ENCODE measurements at places on chromosomes 13 and 19. TPM values are rescaled to one million over a fixed set of nuclear protein-coding genes. Genes with fewer than 3 reads are reported as not detected.

TNNI3 gene
- total RNA-seq: not detected

HIPK4 gene
- total RNA-seq: 0.13 TPM

ARHGEF1 gene
- total RNA-seq: 97.5 TPM

ALOX5AP gene
- 30.3 TPM for total RNA-seq

PCDH17 gene
- total RNA-seq: 8.2 TPM

CADM4 gene
- 10.0 TPM for total RNA-seq

IGSF23 gene
- total RNA-seq: not detected

GNA15 gene
- total RNA-seq: 2.2 TPM

ANO8 gene
- total RNA-seq: 2.0 TPM

ZNF546 gene
- 6.4 TPM for total RNA-seq

KCNN1 gene
- 0.47 TPM for total RNA-seq

ERICH4 gene
- total RNA-seq: not detected

SLITRK1 gene
- not detected for total RNA-seq

ZNF808 gene
- 18.4 TPM for total RNA-seq

EPN1 gene
- total RNA-seq: 155 TPM

OR7D2 gene
- not detected for total RNA-seq

TRMT1 gene
- total RNA-seq: 31.8 TPM

CEACAM3 gene
- not detected for total RNA-seq

EDNRB gene
- total RNA-seq: 3.2 TPM

CCL25 gene
- total RNA-seq: not detected

FBXO17 gene
- total RNA-seq: 35.2 TPM

ZNF66 gene
- total RNA-seq: 18.2 TPM

IL27RA gene
- total RNA-seq: 1.8 TPM

GIPC3 gene
- 0.35 TPM for total RNA-seq

SYT3 gene
- total RNA-seq: not detected

CGB8 gene
- not detected for total RNA-seq

FBN3 gene
- 0.74 TPM for total RNA-seq

FAM216B gene
- 0.24 TPM for total RNA-seq

PSG7 gene
- not detected for total RNA-seq

KLK12 gene
- total RNA-seq: not detected
